ENCODE measurements at places on chromosomes 12 and 14. TPM values are rescaled to one million over a fixed set of nuclear protein-coding genes. Genes with fewer than 3 reads are reported as not detected.
A peak's percentile ranks its signal among the peaks of the same experiment; 100 is the strongest.

DNA sequence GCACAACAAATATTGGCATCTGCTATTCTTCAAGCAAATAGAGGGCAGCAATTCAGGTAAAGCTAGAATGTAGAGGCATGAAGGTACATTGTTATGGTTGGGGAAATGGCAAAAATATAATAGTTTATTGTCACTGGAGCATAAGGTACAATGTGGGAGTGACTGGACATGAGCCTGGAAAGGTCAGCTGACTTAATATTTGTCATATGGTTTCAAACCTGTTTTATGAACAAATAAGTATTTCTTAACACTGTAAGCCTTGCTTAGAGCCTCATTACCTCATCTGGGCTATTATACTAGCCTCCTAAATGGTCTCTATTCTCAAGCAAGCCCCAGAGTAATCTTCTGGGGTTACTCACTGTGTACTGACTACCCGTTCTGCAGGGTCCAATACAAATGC lies 33.7 kb downstream of the FAM177A1 start:
- no peak for DNase-seq

DNA sequence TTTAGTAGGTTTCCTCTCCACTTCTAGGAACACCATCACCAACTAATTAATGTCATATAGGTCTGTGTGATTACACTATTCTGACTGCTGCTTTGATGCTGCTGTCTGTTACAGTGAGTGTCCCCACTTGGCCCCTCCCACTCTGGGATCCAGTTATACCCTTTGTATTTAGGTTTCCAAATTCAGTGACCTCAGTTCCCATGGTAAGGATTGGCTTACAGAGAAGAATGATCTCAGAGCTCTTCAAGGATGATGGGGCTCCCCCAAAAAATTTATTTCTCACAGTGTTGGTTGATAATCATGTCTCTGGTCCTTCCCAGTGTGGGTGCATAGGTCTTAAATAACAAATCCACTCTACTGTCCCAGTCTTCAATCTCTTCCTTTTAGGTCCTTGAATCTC lies 210.0 kb upstream of the MYL2 start:
- no peak for DNase-seq

GRCh38 chr14:98120831-98121464 lies 1151.0 kb downstream of the BCL11B start:
- no peak for DNase-seq

DNA sequence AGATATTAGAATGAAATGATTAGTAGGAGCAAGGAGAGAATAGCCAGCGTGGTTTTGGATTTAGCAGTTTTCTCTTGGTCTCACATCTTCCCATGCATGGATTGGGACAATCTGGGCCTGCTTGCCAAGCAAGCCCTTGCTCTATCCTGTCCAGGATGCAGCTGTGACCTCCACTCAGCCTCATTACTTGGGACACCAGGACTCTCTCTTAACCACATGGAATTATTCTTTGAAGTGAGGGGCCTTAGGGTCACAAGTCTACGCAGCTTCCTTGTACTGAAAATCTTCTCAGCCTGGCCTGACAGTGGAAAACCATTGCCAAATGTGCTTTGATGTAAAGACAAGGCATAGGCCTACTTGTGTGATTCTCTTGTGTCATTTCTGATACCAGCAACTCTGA lies 28.0 kb upstream of the DCN start:
- peak; percentile 31 for DNase-seq

DNA sequence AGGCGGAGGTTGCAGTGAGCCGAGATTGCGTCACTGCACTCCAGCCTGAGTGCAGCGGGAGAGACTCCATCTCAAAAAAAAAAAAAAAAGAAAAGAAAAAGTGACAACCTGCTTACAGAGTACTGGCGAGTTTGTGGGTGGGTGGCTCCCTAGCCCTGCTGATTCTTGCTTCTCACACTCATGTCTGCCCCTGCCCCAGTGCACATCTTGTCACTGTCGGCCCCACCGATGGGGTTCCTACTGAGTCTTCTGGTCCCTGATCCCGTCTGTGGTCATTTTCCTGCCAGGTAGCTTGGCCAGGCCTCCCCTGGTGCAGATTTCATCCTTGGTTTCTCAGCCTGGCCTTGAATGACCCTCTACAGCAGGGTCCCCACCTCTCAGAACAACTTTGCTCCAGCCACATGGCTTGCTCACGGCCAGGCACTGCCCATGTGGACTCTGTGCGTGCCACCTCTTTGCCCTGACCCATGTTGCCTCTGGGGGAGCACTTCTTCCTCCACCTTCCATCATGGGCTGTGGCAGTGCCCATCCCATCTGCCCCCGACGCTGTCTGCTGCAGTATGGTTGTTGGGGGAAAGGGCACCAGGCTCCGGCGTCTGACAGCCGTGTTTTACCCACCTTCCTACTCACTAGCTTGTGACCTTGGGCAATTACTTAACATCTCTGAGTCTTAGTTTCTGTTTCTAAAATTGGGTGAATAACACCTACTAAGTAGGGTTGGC lies 2.1 kb upstream of the PTPN6 start:
- no peak for DNase-seq

GRCh38 chr12:120453977-120454376 lies 7.7 kb downstream of the GATC start:
- DNase-seq, result no peak

- no peak for DNase-seq
Measured at GRCh38 chr14:98913967-98914650, 357.9 kb downstream of the BCL11B start.

GRCh38 chr12:68507657-68508056 lies 103.0 kb upstream of the RAP1B start:
- no peak for DNase-seq

The GRIP1 gene
- total RNA-seq, result 0.96 TPM

The TBC1D30 gene
- total RNA-seq, result 0.68 TPM

The IGF1 gene
- 12.7 TPM for total RNA-seq

The RNFT2 gene
- 1.8 TPM for total RNA-seq

The SYNDIG1L gene
- total RNA-seq, result not detected

The GZMB gene
- total RNA-seq, result 1.8 TPM

The SRGAP1 gene
- total RNA-seq, result 3.8 TPM

The TESPA1 gene
- total RNA-seq, result 1.3 TPM
